ENCODE measurements at places on chromosomes 2 and 18. TPM values are rescaled to one million over a fixed set of nuclear protein-coding genes. Genes with fewer than 3 reads are reported as not detected.

Gene VPS54
- 12.7 TPM for total RNA-seq

Gene MARCHF4
- not detected for total RNA-seq

Gene NT5C1B
- not detected for total RNA-seq

DNA sequence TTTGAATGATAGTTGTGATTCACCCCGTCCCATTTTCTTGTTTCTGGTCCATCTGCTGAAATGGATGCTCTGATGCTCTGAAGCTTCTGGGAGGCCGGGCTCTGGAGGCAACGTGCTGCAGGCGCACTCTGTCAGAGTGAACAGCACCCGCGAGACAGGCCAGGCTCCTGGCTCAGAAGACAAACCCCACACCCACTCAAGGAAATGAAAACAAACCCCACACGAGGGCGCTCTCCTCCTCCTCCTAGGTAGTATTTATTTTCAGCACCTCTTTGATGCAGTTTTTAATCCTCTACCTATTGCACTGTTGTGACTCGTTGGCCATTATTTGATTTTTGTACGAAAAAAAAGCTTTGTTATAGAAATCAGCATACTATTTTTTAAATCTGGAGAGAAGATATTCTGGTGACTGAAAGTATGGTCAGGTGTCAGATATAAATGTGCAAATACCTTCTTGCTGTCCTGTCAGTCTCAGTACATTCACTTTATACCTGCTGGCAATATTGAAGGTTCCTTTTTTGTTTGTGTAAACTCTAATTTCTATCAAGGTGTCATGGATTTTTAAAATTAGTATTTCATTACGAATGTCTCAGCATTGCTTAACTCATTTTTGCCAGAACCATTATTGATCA is 10.3 kb upstream of the CHST10 start:
- H3K27me3 ChIP-seq = peaks cover 4% of the 10 kb centered on the region
- H3K4me3 ChIP-seq = no peak overlapping the region
- H3K36me3 ChIP-seq = peaks cover 5% of the 10 kb centered on the region
- DNase-seq = peak; percentile 62
- H3K27ac ChIP-seq = no peak overlapping the region

GRCh38 chr18:44895176-44895798 is 214.6 kb downstream of the SETBP1 start:
- peaks cover 2% of the 10 kb centered on the region for H3K27me3 ChIP-seq
- no peak for DNase-seq
- no peak overlapping the region for H3K4me3 ChIP-seq
- peaks cover 2% of the 10 kb centered on the region for H3K4me1 ChIP-seq
- no peaks in the 10 kb centered on the region for H3K36me3 ChIP-seq
- H3K27ac ChIP-seq = no peak overlapping the region

GRCh38 chr18:22564036-22564435 is 146.3 kb upstream of the CTAGE1 start:
- H3K36me3 ChIP-seq = no peaks in the 10 kb centered on the region
- no peak for DNase-seq
- H3K4me3 ChIP-seq = no peak overlapping the region
